ENCODE measurements at places on chromosomes 11 and 22.

DNA sequence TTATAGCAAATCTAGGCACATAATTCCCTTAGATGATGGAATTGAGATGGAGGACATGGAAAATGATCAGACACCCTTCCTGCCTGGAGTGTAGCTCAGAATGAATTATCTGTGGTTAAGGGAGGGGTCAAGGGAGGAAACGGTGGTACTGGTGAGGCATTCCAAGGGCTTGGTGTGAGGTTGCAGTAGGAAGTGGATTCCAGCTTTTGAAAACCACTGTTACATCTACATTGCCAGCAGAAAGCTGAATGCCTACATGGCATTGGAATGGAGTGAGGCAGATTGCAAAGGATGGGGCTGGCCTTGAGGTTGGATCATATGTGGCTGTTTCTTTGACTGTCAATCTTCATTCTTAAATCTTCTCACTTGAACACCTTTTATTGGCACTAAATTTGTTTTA is 684.4 kb downstream of the NTM start:
- DNase-seq, result no peak

- no peak for DNase-seq
These were observed 203.3 kb downstream of the DLG2 start for GRCh38 chr11:85423794-85424193.

- no peak for DNase-seq
These were observed 29.0 kb upstream of the KCNQ1OT1 start for GRCh38 chr11:2728663-2729332.

DNA sequence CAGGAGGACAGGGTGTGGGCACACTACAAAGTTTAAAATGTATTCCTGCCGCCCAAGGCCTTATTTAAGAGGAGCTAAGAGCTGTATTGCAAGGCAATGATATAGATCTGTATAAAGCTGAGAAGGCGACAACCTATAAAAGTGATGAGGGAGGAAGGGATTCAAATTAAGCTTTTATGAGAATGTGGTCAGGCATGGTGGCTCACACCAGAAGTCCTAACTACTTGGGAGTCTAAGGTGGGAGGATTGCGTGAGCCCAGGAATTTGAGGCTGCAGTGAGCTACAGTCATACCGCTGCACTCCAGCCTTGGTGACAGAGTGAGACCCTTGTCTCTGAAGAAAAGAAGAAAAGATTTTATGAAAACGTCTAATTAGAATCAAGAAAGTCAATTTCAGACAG is 9.7 kb upstream of the GLB1L3 start:
- DNase-seq, result no peak

- DNase-seq, result no peak
These were observed 119.5 kb upstream of the ISX start for GRCh38 chr22:34946339-34946985.

DNA sequence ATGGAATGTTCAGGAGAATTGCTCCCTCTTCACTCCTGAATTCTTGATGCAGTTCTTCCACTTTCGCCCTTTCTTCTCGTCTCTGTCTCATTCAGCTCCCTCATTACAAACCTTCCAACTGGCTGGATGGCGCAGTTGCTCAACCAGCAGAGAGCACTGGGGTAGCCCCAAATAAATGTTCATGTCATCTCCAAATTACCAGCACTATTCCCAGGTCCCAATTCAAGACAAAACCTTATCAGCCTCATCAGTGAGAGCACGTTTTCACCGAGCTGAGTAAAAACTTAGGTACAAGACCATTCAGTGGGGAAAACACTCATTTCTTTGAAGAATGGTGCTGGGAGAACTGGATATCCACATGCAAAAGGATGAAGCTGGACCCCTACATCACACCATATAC is 120.0 kb downstream of the MED15 start:
- no peak for DNase-seq

GRCh38 chr22:32706149-32706548 is 95.4 kb upstream of the TIMP3 start:
- no peak for DNase-seq

DNA sequence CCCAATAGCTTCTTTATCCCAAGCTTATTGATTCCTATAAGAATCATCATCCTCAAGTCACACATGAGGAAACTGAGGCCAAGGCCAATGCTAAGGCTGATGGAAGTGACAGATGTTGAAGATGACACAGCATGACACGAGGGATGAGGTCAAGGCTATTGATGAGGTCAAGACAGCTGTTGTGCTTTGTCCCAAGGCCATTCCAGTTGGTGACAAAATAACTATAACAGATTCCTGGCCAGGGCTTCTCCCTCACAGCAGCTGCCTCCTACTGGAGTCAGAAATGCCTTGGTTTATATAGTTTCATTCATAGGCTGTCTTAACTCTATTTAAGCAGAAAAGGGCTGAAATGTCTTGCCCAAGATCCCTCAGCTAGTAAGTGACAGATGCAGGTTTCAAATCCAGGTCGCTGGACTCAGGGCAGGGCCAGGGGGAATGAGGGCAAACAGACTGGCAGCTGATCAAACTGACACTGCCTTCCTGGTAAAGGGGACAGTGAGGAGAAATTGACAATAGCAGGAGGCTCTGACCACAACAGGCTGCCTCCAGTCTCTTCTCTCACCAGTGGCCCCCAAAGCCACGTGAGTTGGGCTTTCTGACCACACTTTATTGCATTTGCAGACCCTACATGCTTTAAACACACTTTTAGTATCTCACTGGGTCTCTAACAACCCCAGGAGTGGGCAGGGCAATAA is 16.5 kb downstream of the MIF start:
- DNase-seq, result no peak

GRCh38 chr11:64459609-64460008 is 100.6 kb downstream of the RPS6KA4 start:
- no peak for DNase-seq

Data from activated CD4-positive, CD25-positive, alpha-beta regulatory T cell treated with anti-CD3 and anti-CD28 coated beads, Interleukin-2, amount 50 U/mL, for 72 hours (primary cell).